Stimulated activated CD4-positive, alpha-beta T cell treated with anti-CD3 and anti-CD28 coated beads, Interleukin-1b, Interleukin-23, amount 100 ng/mL, for 48 hours (primary cell): ENCODE measurements at places on chromosomes 12 and 14.

GRCh38 chr12:109783965-109784244, 49.3 kb downstream of the TRPV4 start:
- DNase-seq = no peak

DNA sequence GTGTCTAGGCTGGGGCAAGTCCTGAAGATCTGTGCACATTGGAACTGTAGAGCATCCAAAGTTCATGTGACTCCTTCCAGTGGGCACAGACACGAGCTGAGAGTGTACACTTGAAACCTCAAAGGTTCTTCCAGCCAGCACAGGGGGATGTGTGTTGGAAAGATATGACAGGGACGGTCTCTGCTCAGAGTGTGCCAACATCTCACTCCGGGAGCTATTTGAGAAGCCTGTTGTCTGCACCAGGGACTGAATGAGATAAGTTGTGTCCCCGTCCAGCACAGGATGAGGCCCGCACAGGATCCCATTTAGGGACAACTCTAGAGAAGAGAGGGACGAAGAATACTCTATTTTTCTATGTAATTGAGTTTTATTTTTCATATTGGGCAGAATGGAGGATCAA, 136.3 kb downstream of the SNAPC1 start:
- DNase-seq = no peak

- no peak for DNase-seq
Observed at GRCh38 chr12:15323480-15323879, 1.2 kb downstream of the PTPRO start.

DNA sequence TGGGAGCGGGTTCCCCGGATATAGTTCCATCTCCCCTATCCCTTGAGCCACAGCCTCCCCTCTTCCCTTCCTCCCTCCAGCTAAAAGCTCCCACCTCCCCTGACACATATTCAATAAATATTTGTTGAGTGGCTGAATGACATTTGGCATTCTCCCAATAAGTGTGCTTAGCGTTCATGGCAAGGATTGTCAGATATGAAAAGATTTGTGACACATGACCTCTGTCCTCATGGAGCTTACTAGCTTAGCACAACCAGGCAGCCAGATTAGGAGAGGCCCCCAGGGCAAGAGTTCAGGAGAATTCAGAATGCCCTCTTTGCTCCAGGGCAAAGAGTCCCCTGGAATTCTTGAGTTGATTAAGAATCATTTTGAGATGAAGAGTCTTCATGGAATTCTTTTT, 22.5 kb upstream of the SLC6A12 start:
- no peak for DNase-seq

GRCh38 chr12:54349679-54350078, 14.6 kb downstream of the GPR84 start:
- no peak for DNase-seq

DNA sequence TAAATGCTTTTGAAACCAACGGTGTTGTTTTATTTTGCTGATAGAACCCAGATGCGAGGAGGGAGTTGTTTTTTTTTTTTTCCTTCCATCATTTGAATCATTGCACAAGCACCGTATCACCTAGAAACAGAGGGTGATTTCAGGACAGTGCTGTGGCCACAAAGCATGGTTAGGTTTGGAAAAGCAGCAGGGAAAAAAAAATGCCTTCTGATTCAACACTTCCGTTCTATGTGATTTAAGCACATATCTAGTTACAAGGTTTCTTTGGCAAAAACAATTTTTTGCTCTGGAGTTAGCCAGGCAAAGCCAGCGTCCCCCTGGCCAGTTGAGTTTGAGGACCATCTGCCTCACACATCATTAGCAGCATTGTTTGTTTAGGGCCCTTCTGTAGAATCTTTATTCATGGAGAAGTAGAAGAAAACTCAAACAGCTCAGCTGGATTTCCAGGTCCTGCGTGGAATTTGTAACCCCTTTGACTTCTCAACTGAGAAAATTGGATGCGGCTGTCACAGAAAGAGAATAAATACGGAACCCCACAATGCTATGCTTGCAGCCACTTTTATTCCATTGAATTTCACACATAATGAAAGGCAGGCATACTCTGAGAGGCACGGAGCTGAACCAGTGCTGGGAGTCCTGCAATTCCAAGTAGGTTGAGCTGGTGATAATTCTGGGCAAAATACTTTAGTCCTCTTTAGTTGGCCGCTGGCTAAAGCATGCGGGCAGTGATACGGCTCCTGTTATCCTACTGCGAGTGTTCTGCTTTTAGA, 17.0 kb upstream of the WNT5B start:
- no peak for DNase-seq

- DNase-seq = no peak
Observed at GRCh38 chr14:90643982-90644670, 172.1 kb downstream of the TTC7B start.

- no peak for DNase-seq
Observed at GRCh38 chr14:50964683-50965390, 20.6 kb upstream of the PYGL start.

- DNase-seq = peak; percentile 36
Observed at GRCh38 chr12:12016284-12017100, 54.2 kb upstream of the BCL2L14 start.

- no peak for DNase-seq
Observed at GRCh38 chr12:124578445-124578844, 11.0 kb upstream of the NCOR2 start.

GRCh38 chr12:68623059-68623458, 12.4 kb downstream of the RAP1B start:
- no peak for DNase-seq
